ENCODE measurements at places on chromosomes 2 and 18. TPM values are rescaled to one million over a fixed set of nuclear protein-coding genes. Genes with fewer than 3 reads are reported as not detected.

KCNG3 gene
- total RNA-seq = 0.55 TPM

GRCh38 chr2:58473165-58473564 lies 232.0 kb upstream of the FANCL start:
- DNase-seq = no peak

GRCh38 chr2:74777161-74777900 lies 56.6 kb upstream of the HK2 start:
- DNase-seq = no peak

DNA sequence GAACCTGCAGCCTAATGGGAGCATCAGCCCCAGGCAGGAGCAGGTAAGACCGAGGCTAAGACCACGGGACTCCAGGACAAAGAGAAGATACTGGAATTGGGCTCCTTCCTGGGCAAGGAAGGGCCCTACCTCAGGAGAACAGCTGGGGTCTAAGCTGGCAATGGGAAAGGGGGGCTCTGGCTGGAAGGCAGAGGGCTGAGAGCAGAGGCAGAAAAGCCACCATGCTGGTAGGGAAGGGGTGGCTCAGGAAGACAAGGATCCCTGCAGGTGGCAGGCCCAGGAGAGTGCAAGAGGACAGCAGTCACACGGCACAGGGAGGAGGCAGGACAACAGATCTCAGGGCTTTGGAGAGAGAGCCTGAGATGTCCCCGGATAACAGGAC lies 203.5 kb downstream of the NDUFA10 start:
- no peak for DNase-seq

- no peak for DNase-seq
These were observed 126.0 kb downstream of the ST6GAL2 start for GRCh38 chr2:106759966-106760365.

KRCC1 gene
- 44.6 TPM for total RNA-seq

Data from sigmoid colon (tissue), 7 donors.